Activated CD4-positive, alpha-beta T cell treated with anti-CD3 and anti-CD28 coated beads, Interleukin-2, amount 10 ng/mL, durations not matched to agents 7 days and 5 days (primary cell): ENCODE measurements at places on chromosomes 5 and 9.

DNA sequence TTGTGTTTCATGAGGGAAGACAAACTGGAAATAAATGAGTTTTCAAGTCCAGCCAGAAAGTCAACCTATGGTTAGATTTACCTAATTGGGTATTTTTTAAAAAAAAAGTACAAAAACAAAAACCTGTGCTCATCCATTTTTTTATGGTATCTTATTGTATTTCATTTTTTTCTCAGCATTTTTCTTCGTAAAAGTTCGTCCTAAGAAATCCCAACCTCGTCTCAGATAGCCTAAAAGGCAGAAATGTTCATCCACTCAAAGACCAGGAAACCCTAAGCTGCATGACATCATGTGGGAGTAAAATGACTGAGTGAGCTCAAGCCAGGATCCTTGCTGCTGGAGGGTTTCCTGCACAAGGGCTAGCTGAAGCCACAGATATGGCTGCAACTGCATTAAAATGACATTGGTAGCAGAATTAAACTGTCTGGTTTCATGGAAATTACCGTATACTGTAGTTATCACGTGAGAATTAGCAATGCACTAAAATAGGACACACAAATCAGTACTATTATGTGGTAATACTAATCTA is 70.4 kb downstream of the NFIB start:
- no peak for DNase-seq

- no peak for DNase-seq
Observed at GRCh38 chr5:24497591-24498157, 147.1 kb downstream of the CDH10 start.

DNA sequence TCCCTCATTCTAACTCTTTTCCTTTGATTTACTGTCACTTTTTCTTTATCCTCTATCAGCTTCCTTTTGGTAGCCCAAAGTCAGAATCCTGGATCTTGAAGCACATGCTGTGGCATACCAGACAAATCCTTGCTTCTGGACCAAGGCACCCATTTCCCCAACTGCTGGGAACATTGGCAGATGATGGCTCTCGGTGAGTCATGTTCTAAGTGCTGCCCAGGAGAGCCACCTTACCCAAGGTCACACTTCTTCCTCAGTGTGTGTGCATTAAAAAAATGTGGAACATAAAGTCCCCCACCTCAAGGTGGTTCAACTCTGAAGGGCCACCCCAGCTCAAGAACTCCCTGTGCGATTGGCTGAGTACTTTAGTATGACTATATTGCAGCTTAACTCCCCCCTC is 141.4 kb upstream of the PUM3 start:
- DNase-seq = no peak

DNA sequence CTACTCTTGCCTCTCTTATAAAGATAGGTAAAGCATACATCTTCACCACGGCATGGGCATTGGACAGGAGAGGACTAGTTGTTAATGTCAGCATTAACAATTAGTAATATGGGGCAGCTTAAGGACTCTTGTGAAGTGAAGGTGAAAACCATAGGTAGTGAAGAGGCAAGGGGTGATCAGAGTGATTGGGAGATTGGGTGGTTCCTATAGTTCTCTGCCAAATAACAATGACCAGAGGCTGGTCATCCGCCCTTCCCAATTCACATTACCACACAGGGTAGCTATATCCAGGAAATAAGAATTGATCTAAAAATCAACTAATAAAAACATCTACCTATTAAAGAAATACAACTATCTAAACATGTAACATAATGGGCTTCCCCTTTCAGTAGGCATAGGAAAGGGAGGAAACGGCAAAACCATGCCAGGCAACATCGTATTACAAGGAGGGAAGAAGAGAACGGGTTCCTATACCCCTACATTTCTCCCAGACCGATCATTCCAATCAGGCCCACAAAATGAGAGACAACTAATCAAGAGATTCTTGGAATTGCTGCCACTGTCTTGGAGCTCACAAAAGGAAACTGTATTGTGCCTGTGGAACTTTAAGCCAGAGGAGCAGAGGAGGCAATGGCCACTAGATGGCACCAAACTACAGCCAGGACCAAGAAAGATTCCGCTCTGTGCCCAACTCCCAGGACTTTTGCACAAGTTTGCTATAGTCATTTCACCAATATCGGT is 121.6 kb downstream of the FBXL17 start:
- peak; percentile 70 for DNase-seq

DNA sequence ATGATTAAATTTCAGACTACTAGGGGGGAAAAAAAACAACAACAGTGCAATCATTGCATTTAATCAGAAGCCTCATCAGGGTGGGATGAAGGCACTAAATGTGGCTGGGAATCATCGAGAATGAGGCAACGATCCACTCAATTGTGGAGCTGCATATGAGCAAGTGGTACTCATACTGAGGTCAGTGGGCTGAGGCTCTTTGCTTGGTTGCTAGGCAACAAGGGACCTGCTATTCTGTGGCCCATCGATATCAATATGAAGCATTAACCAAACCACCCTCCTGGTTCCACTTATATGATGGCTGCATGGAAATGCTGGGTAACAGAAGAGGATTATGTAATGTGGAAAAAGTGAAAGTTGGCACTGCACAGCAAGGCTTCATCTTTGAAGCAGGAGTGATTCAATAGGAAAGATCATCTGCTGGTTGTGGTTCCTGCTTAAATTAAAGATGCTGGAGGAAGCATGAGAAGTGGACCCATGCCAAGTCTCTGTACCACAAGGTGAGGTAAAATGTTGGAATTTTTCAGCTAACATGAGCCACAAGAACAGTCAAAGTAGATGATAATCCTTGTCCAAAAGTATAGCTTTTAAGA is 159.8 kb upstream of the HMHB1 start:
- DNase-seq = no peak

DNA sequence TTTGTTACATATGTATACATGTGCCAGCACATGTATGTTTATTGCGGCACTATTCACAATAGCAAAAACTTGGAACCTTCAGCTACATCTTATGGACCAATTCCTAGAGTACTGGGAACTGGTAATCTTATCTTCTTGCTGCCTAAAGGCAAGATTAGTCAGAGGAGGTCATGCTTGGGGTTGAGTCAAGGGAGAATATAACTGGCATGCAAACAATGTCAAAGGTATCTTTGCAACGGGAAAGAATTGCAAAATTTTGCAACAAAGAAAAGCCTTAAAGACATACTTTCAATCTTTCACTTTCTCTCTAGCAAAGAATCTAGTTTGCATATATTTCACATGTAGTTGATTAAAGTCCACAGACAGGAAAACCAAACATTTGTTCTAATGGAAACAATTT is 145.2 kb downstream of the EDIL3 start:
- no peak for DNase-seq

- no peak for DNase-seq
Observed at GRCh38 chr5:39905356-39905755, 480.6 kb upstream of the DAB2 start.

DNA sequence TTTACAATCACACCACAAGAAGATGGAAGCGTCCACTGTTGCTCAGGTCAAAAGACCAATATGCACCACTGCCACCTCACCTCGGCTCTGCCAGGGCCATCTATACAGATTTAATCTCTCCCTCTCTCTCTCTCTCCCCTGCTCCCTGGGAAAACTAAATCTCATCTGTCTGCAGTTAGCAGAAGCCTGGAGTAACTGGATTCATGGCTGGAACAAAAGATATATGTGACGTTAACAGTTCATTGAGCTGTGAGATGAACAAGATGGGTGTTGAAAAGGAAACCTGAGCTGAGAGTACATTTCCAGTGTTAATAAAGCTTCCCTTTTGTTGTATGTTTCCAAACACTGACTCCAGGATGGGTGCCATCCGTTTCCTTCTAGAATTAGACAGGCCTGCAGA is 369.7 kb downstream of the CDK5RAP2 start:
- no peak for DNase-seq

GRCh38 chr5:149268928-149269557 is 2.6 kb upstream of the AFAP1L1 start:
- DNase-seq = peak; percentile 32

DNA sequence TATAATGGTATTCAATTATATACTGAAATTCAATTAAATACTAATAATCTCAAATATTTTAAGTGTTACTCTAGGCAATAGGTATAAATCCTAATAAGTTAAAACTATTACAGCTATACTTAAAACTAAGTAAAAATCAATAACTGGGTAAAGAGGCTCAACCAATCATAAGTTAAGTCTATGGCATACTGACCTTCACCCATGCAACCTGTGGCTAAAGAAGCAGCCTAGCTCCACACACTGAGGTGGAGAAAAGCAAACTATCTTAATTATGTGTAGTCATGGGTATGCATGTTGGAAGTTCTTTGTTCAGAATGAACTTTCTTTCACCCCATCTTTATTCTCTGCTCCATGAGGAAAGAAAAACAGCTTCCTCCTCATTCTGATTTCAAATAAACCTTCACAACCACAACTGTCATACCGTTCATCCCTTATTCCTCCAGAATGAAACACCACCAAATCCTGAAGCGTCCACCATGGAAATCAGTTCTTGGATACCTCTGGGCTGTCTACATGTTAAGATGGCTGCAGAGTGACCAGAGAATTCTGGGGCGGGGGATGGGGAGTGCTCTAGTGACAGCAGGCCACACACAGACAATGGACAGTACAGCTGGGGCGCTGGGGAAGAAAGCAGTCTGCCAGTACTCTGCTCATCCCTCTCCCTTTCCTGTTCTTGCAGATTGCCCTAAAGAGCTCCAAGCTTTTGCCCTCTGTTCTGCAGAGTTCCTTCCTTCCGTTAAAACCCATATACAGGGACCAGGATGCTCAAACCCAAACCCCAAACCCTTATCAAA is 62.3 kb downstream of the RIGI start:
- DNase-seq = no peak

- DNase-seq = no peak
Observed at GRCh38 chr9:31388660-31389059, 995.8 kb upstream of the ACO1 start.

GRCh38 chr9:134919303-134919702 is 1.6 kb upstream of the FCN1 start:
- DNase-seq = no peak

DNA sequence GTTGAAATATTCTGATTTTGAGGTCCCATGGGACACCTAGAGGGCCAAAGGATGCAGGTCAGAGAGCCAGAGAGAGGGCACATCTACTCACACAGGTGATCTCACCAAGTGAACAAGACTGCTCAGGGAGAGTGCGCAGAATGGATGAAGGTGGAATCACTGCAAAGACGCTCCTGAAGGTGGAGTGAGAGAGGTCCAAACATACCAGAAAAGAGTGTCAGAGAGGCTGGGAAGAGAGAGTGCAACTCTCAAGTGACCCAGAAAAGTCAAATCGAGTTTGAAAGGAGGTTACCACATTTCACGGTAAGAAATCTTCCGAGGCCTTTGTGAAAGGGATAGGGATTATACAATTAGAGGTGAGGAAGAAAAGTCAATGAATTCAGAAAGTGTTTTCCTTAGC is 173.4 kb downstream of the EPB41L4A start:
- DNase-seq = no peak

- no peak for DNase-seq
Observed at GRCh38 chr5:164998590-164998989, 1493.2 kb downstream of the MAT2B start.

DNA sequence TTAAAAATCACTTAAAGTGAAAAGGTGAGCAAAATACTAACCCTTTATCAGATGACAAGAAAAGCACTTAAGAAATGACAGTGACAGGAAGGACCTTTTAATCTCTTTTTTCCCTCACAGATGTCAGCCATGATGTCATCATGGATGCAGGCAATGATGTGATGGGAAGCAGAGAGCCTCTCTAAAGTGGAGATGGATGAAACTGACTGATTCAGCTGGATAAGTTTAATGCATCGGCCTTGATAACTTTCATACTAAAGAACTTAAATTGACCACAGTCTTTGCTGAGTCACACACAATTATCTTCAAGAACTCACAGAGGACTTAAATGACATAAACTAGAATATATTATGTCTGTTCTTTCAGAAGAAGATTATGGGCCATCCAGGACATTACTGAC is 153.2 kb upstream of the FGF10 start:
- no peak for DNase-seq

DNA sequence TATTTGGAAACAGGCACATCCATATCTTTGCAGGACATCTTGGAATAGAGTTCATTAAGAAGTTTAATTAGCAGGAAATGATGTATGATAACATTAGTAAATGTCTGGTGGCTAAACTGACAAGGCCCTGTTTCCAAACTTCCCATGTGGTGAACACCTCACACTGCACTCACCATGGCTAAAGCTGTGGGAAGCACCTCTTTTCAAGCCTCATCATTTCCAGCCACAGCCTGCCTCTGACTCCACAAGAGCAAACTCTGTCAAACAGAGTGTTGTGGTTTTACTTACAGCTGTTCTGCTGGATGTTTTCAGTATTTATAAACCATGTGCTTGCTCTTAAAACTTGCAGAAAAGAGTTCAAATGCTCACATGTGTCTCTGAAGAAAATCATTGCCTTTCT is 14.9 kb upstream of the NDUFB6 start:
- no peak for DNase-seq

DNA sequence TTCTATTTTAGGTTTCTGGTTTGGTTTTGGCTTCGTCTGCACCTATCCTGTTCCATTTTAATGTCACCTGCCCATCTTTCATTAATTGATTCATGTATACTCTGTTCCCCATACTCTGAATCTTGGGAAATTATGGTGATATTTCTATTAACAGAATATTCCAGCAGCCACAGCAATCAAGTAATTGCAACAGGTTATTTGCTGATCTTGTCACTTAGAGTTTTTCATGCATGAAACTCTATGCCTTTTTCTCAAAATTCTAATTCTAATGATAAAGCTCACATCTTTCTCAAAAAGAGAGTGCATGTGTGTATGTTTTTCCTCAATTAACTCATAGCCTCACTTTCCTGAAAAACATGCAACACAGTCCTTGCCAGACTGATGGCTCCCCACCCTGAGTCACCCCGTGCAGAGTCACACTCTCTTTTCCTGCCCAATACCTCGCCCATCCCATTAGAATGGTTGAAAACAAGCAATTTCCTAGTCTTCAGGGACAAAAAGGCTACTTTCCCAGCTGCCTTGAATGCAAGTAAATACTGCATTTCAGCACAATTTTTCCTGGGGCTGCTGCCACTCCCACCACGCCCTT is 15.6 kb downstream of the GFRA3 start:
- DNase-seq = no peak

DNA sequence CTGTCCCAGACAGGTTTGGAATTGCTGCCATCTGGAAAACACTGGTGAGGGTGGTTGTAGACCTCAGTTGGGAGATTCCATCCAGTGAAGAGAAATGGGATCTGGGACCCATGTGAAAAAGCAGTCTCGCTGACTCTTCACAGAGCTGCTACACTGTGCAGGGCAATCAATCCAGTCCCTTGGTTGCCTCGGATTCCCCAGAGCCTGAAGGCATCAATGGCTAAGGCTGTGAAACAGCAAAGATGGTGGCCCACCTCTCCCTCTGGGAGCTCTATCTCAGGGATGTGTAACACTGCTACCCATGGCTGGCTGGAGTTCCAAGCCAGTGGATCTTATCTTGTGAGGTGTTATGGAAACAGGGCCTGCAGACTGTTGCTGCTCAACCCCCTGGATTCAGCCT is 256.1 kb downstream of the TMEM38B start:
- DNase-seq = no peak

DNA sequence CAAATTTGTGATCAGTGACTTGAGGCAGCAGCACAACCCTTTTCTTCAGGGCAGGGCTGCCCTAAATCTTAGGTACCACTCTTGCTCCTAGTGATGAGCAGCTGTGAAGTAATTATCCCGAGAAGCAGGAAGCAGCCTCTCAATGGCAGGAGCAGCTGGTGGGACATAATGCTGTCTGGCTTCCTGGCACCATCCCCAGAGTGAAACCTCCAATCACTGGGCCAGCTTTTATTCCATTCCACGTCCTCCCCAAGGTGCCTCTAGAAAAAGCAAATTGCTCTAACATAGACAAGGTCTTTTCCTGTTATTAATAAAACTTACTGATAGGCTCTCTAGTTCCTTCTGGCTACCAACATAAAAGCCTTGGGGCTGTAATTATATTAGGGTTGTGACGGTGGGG is 154.0 kb downstream of the FRMD3 start:
- no peak for DNase-seq
